ENCODE measurements at places on chromosomes 5 and 9.

DNA sequence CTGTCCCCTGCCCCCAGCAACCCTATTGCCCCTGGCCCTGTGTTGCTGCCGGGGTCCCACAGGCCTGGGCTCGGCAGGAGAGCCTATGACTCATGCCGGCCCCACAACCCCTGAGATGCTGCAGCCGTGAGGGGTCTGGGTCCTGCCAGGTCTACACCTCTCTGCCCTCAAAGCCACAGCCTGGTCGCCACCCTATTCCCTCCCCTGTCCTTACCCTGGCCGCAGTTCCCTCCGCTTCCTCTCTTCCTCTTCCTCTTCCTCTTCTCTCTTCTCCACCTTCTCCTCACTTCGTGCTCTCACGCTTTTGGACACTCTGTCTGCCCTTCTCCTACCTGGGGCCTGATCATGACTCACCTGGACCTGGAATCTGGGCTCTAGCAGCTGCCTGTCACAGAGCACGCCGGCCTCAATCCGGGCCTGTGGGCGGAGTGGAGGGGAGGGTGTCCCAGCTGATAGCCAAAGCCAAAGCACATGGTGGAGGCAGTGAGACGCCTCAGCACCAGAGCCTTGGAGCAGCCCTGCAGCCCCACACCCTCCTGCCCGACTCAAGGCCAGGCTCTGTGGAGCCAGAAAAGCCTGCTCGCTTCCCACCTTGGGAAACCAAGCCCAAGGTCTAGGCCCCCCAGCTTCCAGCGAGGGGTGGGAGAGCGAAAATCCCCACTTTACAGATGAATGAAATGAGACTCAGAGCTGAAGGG lies 26.8 kb upstream of the CSF1R start:
- DNase-seq, result no peak

DNA sequence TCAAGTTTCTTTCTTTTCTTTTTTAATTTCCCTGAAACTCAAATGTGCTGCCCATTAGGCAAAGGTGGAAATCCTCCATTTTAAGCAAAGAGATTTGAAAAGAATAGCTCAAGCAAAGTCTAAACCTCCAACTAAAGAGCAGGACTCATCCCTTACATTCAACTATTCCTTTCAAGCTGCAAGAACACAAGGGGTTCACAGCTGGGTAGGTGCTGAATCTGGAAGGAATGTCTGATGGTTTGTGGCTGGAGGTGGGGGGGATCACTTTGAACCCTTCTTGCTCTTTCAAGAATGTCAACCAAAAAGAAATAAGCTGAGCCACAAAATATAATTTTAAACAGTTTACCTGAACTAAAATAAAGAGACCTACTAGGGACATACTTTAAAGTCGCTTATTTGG lies 375.7 kb upstream of the CDH10 start:
- no peak for DNase-seq

GRCh38 chr9:15512889-15513288 lies 2.1 kb upstream of the PSIP1 start:
- no peak for DNase-seq

DNA sequence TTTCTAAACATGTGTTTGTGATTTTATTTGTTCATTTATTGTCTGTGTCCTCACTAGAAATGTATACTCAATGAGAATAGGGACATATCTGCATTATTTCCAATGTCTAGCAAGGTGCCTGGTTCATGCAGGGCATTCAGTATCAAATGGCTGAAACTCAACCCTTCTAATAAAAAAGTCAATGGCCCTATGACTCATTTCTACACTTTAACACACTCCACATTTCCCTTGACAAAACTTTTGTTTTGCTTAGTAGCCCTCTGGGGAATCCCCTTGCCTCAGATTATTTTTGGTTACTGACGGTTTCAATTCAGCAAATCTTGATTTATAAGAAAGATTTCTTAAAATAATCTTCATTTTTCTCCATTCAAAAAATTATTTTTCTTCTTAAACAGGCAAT lies 206.0 kb upstream of the DMRTA1 start:
- DNase-seq, result no peak

GRCh38 chr9:74463825-74464224 lies 33.3 kb upstream of the RORB start:
- no peak for DNase-seq

- no peak for DNase-seq
These were observed 219.3 kb downstream of the CAAP1 start for GRCh38 chr9:26673261-26673660.

- DNase-seq, result no peak
These were observed 220.8 kb upstream of the RFX3 start for GRCh38 chr9:3746296-3747275.

DNA sequence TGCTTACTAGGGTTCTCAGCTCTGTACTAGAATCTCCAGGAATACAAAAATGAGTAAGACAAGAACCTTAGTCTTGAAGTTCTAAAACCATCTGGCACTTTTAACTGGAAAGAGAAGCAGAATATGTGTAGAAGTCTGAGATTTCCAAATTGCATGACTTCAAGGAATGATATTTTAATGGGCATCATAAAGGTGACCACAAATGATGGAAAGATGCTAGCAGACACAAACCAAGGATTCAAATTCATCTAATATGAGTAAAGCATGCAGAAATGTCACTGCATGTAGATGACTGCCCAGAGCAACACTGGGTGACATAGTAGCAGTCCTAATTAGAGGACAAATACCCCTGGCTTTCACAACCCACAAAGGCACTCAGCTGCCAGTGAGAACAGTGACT lies 117.2 kb downstream of the RPS23 start:
- no peak for DNase-seq

DNA sequence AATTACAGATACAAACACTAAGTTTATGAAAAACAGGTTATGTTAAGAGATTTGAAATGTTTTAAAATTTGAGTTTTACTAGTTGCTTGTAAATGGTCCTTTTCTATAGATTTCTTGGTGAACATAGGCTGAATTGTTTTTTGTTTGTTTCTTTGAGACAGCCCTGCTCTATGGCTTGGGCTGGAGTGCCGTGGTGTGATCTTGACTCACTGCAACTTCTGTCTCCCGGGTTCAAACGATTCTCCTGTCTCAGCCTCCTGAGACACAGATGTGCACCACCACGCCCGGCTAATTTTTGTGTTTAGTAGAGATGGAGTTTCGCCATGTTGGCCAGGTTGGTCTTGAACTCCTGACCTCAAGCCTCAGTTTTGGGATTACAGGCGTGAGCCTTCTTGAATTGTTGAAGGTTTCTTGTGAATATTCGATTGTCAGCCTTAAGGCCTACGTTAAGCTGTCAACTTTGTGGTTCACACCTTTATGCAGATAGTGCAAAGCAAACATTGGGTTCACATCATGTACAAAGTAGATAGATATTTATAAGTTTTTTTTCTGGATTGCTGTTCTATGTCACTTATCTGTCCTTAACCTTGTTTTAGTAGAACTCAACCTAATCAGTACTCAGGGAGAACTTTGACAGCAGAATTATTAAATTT lies 26.2 kb downstream of the UHRF2 start:
- DNase-seq, result no peak

DNA sequence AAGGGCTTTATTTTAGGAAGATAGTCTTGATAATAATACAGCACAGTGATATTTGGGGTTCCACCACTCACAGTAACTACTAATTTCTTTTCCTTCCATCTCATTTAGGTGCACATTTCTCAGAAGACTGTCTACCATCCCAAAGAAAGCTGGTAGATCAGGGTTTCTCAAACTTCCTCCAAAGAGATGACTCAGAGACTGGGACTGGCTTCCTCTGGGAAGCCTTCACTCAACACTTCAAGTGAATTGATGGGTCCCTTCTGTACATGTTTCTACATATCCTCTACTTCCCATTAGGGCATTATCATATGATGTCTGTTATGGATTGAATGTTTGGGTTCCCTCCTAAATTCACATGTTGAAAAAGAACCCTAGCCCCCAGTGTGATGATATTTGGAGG lies 138.5 kb downstream of the SPOCK1 start:
- DNase-seq, result no peak

- DNase-seq, result no peak
These were observed 214.3 kb downstream of the TRIO start for GRCh38 chr5:14357441-14357840.

- DNase-seq, result no peak
These were observed 724.1 kb upstream of the MEF2C start for GRCh38 chr5:89606939-89607534.

- no peak for DNase-seq
These were observed 215.2 kb downstream of the AUH start for GRCh38 chr9:91146391-91147019.

Measured in NCI-H2107 (cell line).